H4 (cell line): ENCODE measurements at places on chromosomes 6 and 20.

DNA sequence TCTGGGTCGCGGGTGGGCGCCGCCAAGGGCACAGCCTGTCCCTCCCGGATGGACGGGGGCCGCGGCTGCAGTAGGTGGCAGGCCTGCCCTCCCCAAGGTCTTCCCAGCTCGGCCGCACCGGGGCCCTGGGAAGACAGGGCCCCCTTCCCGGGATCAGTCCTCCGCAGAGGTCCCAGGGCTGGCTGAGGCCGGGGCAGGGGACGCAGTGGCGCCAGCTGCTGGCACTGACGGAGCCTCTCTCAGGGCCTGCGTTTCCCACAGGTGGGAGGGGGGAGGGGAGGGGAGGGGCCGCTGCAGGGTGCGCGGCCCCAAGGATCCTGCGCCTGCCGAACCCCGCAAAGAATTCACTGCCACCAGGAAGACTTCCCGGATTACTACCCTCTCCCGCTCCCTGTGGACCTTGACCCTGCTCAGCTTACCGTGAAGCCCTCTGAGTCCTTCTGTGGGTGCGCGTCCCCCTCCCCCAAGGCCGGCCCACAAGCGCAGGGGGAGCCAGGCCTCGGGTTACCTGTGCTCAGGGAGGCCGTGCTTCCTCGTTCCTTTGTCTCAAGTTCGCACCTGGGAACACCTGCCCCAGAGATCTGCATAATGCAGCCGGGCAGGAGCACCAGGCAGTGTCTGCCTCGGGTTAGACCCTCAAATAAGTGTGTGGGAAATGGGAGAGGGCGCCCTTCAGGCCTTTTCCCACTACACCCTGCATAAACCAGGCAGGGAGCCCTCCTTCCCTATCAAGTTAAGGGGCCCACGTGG is 5.1 kb downstream of the LZTS3 start:
- no peak for DNase-seq

GRCh38 chr6:75143191-75143590 is 62.7 kb downstream of the COL12A1 start:
- no peak for DNase-seq

GRCh38 chr20:36091561-36092397 is 62.8 kb upstream of the EPB41L1 start:
- no peak for DNase-seq

- no peak for DNase-seq
Observed at GRCh38 chr20:56522311-56522710, 2.2 kb upstream of the FAM209A start.

DNA sequence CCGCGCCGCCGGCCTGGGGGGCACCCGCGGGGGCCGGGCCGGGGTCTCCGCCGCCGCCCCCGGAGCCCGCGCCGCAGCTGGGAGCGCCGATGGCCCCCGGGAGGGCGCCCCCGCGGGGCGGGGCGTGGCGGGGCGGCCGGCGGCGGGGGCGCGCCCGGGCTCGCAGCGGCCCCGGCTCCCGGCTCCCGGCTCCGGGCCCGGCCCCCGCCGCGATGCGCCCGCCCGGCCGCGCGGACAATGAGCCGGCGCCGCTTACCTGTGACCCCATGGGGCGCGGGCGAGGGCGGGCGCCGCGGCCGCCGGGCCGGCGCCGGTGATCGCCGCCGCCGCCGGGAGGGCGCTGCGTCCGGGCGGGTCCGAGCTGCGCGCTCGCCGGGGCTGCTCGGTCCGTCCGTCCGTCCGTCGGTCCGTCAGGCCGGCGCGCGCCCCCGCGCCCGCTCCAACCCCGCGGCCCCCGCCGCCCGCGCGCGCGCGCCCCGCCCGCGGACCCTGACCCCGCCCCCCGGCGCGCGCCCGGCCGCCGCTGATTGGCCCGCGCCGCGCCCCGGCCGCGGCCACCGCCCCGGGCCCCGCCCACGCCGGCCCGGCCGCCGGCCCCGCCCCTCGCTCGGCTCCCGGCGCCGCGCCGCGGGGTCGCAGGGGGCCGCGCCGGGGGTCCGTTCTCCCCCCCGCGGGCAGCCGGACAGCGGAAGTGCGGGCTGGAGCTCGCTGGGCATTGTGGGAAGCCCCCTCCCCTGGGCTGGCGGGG is at the start of gene ZBTB46:
ZBTB46 (minus strand) TSS at position 424 of the 748 bp plus-strand sequence. CDS start 40,507 bp downstream, outside the sequence.
- no peak for DNase-seq

DNA sequence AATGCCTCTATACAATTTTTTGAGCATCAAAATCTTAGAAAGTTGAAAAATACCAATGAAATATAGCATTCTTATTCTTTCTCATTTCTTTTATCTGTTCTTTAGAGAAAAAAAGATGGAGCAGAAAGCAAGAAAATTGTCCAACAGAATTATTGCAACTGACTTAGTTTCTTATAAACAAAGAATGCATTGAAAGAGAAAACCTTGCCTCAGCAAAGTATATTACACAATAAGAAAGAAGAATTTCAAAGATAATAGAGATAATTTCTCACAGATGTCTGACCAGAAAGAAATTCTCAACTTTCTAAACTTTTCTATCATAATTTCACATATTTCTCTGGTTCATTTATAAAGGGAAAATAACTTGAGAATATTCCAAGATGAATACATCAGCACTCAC is 47.0 kb upstream of the PRND start:
- DNase-seq: no peak
